Activated CD4-positive, CD25-positive, alpha-beta regulatory T cell treated with anti-CD3 and anti-CD28 coated beads, Interleukin-2, amount 50 U/mL, for 24 hours (primary cell): ENCODE measurements at places on chromosomes 11 and 22.

DNA sequence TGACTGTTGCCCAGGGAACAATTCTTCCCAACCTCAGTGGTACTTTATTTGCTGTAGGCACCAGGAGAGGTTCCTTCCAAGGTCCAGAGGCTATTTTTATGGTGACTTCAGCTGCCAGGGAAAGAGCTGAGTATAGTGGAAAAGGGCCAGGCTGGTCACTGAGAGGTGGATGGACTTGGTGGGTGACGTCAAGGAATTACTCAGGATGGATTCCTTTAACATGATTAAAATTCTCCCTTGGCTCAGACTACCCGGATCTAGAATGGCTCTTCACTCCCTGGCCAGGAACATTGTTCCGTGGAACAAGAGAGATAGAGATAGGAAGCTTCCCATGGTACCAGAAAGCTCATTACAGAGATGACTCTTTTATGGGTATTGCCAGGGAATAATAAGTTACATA is 8.7 kb upstream of the CALCA start:
- no peak for ATAC-seq

- ATAC-seq = no peak
Measured at GRCh38 chr11:873706-874105, 31.1 kb downstream of the TSPAN4 start.

DNA sequence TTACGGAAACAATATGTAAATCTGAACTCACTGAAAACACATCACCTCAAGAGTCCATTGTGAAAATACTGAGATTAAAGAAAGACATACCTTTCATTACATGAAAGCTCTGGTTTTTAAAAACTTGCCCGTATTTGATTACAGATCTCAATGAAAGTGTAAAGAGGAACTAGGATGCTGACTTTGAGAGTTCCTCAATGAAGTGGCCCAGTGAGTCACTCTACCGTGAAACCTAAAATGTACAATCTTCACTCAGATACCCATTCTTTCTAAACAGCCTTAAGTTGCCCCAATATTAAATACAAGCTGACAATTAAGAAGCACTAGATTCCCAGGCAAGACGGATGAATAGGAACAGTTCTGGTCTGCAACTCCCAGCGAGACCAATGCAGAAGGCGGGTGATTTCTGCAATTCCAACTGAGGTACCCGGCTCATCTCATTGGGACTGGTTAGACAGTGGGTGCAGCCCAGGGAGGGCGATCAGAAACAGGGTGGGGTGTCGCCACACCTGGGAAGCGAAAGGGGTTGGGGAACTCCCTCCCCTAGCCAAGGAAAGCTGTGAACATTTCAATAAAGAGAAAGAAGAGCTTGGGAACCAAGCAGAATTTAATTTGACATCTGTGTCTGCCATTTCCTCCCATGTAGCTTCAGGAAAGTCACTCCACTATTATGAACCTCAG is 33.8 kb upstream of the OR9G4 start:
- no peak for ATAC-seq

- no peak for ATAC-seq
Measured at GRCh38 chr22:17057959-17058814, 26.6 kb upstream of the IL17RA start.

DNA sequence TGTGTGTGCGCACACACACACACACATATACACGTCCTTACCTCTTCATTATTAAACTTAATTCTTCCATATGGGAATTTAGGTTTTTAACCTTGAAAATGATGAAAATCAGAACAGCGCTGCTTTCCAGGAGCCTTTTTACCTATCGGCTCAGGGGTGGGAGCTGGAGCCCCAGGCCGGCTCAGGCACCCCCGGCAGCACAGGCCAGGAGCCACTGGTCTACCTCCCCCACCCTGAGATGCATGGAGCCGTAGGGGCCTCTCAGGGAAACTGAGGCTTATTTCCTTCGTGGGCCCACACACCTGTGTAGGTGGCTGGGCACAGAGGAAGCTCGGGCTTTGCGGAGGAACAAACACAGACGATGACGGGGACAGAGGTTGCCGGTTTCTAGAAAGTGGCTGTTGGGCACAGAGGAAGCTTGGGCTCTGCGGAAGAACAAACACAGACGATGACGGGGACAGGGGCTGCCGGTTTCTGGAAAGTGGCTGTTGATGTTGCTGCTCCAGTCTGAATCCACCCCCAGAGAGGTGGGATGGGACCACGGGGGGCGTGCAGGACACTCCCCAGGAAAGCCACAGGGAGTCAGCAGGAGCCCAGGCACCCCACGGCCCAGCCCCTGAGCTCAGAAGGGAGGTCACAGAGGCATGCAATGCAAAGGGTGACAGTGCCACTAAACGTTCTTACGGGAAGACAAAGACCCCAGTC is 149.4 kb downstream of the BRD1 start:
- ATAC-seq = no peak

DNA sequence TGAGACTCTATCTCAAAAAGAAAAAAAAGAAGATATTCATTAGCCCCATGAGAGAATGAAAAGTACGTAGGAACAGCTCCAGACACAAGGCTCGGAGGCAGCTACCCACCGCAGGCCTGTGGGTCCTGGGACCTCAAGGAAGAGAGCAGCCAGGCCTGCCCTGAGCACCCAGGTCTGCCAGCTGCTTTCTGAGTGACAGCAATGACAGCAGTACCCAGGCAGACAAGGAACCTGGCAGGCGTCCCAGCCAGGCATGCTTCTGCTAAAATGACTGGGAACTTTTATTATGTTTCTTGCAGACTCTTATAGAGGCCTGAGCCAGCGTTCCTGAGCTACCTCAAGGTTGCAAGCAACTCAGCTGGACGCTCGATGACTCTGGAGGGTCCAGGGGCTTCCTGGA is 31.6 kb downstream of the CPT1A start:
- no peak for ATAC-seq

DNA sequence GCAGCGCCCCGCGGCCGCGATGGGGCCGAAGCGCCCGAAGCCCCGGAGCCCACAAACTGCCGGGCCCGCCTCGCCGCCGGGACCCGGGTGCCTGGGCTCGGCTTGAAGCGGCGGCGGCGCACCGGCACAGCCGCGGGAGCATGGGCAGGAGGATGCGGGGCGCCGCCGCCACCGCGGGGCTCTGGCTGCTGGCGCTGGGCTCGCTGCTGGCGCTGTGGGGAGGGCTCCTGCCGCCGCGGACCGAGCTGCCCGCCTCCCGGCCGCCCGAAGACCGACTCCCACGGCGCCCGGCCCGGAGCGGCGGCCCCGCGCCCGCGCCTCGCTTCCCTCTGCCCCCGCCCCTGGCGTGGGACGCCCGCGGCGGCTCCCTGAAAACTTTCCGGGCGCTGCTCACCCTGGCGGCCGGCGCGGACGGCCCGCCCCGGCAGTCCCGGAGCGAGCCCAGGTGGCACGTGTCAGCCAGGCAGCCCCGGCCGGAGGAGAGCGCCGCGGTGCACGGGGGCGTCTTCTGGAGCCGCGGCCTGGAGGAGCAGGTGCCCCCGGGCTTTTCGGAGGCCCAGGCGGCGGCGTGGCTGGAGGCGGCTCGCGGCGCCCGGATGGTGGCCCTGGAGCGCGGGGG is 346 bp downstream of the FJX1 start:
- peak; percentile 27 for ATAC-seq

DNA sequence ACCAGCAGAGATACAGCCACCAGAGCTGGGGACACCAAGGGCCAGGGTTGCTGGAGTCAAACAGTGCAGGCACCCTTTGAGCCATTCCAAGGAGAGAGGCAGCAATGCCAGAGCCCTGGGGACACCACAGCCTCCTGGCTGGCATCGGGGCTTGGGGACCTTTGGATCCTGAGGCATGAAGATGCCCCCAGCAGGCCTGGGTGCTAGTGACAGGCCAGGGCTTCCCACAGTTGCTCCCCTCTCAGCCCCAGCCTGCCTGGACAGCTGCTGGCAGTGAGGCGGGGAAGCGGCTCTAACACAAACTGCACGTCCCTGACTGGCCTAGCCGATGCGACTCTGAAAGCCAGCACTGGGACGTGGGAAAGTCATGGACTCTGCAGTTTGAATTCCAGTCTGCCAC is 2.7 kb downstream of the CD5 start:
- no peak for ATAC-seq

GRCh38 chr11:106418791-106419190 is 341.3 kb downstream of the AASDHPPT start:
- ATAC-seq = no peak

DNA sequence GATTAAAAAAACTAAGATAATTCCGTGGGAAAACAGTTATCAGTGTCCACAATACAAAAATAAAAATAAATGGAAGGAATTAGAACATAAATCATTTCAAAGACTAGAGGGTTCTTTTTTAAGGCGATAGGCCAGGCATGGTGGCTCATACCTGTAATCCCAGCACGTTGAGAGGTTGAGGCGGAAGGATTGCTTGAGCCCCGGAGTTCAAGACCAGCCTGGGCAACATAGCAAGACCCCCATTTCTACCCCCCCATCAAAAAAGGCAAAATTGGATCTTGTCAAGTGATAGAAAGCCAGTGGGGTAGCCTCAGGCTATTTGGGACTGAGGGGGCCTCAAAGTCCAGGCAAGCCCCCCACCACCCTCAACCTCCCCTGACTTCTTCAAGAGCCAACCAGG is 20.6 kb upstream of the POLA2 start:
- no peak for ATAC-seq

DNA sequence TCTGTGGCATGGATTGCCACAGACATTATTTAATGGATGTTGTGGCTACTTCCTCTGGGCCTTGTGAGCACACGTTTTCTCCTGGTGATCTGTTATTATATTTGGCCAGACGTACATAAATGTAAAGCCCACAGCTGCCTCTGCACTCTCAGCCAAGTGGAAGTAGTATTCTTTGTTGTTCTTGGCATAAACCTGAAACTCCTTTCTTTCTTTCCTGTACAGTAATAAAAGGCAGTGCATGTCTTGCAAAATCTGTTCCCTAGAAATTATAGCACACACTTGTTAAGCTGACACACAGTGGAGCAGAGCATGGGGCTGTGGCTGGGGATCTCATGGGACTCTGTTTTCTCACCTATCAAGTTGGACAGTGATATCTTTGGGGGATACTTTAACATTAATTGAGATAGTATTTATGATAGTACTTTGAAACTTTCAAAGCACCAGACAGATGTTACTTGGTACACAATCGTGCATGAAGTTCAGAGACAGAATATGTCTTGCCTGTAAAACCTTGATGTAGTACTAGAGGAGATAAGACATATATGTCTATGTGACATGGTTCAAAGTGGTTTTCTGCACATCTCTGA is 20.9 kb downstream of the PANX1 start:
- ATAC-seq = no peak

DNA sequence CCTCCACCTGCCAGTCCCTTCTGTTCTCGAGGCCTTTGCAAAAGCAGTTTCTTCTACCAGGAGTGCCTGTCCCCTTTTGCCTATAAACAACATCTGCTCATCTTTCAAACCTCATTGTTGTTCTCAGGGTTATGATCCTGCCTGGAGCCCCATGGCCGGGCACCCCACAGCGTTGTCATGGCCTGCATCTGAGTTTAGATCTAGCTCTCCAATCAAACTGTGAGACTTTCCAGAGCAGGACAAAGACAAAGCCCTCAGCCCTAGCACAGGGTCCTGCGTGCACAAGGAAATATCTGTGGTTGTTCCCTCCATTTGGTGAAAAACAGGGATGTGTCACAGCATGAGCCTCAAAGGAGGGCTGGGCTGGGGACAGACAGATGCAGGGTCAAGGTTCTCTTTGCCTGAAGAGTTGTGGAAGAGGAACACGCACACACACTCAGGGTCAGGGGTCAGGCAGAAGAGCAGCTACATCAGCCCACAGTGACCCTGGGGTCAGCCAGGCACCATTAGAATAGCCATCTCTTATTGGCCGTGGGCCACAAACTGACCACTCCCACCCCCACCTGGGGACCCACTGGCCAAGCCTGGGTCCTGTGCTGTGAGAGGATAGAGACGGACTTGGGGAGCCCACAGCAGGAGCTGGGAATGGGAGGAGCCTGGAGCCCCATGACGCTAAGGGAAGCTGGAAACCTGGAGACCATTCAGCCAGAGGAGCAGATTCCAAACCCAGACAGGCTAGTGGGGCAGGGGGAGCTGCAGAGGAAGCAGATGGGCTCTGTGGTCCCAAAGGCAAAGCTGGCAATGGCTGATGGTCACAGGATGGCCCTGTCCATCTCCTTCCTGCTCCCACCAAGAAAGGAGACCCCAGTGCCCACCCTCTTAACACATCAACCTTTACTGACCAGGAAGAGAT is 99.4 kb downstream of the PDE2A start:
- ATAC-seq = no peak

DNA sequence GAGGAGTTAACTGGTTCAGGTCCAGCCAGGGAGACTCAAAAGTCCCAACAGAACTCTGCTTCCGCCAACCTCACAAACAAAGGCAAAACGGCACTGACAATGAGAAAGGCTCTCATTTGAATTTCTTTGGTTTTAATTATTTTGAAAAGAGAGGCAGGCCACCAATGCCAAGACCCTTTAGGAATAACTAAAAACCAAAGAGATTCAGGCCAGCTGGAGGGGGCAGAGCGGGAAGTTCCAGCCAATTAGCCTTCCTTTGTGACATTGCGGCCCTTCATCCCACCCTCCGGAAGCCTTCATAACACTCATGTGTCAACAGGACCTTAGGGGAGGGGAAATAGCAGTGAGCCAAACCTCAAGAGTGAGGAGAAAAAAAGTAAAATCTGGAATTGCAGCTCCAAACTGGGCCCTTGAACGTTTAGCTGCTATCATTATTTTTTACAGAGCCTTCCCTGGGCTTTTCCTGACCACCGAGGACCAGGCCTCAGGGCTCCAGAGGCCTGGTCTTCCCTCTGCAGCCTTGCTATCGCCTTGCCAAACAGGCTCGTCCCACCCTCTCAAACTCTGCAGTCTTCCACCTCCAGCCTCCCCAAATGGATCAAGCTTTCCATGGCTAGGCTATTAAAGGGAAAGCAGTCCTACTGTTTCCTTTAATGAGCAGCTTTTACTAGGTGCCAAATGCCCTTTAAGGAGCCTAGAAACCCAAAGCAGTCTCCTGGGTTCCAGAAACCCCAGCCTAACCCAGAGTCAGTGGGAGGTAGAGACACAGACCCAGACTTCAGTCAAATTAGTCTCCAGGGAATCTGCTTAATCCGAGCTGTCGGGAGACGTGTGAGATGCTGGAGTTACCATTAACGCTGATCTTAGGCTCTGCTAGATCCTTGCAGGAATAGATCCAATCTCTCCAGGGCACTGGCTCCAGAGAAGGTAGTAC is 114.2 kb downstream of the CCDC34 start:
- ATAC-seq = no peak

- no peak for ATAC-seq
Measured at GRCh38 chr22:47609653-47610052, 847.2 kb downstream of the TBC1D22A start.

DNA sequence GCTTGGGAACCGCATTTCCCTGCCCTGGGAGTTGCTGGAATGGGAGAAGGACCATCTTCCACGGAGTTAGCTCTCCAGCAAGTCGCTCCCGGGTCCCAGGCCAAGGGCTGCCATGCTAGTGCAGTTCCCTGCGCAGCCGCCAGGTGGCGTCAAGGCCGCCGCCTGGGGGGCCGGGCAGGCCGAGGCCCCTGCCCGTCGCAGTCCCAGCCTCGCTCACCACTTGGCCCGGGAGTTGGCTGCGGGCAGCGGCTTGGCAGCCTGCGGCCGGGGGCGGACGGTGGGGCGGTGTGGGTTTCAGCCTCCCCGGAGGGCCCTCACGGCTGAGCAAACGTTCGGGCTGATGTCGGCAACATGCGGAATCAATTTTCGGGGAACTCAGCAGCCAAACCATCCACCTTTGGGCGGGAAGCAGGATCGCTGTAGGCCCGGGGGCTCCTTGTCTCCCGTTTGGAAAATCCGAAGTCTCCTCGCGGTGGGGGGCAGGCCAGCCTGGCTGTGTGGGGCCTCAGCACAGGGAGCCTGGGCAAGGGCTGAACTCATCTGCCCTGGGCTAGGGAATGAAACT is 415.1 kb downstream of the SOX6 start:
- no peak for ATAC-seq

GRCh38 chr11:20363500-20364340 is at the start of gene HTATIP2:
HTATIP2 (plus strand) TSS chr11:20363714; CDS start chr11:20364238, 524 bp downstream.
- peak; percentile 69 for ATAC-seq
